Naive thymus-derived CD4-positive, alpha-beta T cell (primary cell): ENCODE measurements at places on chromosomes 16 and 17.

DNA sequence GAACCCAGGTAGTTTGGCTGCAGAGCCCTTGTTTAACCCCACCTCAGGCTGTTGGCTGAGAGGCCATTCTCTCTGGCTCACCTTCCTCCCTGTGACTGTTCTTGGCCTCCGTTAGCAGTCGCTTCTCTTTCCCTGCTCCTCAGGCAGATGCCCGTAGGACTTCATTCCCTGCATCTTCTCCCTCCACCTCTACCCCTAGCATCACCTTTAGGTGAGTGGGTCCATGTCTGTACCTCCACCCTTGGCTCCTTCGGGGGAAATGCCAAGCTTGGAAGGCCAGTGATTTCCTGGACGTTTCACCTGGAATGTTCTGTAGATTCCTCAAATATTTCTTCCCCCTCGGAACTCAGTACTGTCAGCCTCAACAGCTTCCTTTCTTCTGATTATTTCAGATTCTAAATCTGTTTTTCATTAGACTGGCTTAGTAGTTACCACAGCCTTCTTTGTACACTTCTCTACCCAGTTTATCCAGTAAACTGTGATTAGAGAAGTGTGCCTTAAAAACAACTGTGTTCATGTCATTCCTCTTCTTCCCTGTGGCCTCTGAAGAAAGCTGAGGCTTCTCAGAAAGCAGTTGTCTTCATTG, 227.9 kb downstream of the MSI2 start:
- DNase-seq, result no peak

DNA sequence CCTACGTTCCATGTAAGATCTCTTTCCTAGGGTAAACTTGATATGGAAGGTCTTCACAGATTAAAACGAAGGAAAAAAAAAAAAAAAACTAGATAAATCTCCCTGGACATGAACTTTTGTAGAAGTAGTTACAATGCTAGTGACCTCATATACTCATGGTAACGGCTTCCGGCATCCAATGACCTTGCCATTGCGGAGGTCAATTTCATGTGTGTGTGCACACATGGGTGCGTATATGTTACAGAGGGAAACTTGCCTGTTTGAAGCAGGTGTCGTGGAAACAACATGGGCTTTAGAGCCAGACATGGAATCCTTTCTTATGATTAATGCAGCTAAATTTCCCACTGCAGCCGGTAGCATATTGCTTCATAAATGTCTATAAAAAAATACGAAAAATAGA, 435.5 kb downstream of the MAF start:
- no peak for DNase-seq

- no peak for DNase-seq
These were observed 229.9 kb upstream of the CIBAR2 start for GRCh38 chr16:85341972-85342695.

GRCh38 chr17:52982331-52982730, 823.8 kb upstream of the CA10 start:
- no peak for DNase-seq

- no peak for DNase-seq
These were observed 4.9 kb downstream of the STX1B start for GRCh38 chr16:31005350-31006085.

DNA sequence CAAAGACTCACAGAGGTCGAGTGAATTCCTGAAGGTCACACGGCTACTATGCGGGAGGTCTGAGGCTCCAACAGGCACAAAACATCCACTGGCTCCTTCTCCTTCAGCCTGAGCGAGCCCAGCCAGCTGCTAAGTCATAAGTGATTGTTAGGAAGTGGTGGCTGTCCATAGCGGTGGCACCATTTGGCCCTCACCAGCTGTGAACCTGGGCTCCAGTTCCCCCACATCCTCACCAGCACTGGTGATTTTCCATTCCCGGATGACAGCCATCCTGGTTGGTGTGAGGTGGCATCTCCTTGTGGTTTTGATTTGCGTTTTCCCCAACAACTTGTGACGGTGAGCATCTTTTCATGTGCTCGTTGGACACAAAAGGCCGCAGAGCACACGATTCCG, 302.8 kb downstream of the FOXL1 start:
- DNase-seq, result no peak

DNA sequence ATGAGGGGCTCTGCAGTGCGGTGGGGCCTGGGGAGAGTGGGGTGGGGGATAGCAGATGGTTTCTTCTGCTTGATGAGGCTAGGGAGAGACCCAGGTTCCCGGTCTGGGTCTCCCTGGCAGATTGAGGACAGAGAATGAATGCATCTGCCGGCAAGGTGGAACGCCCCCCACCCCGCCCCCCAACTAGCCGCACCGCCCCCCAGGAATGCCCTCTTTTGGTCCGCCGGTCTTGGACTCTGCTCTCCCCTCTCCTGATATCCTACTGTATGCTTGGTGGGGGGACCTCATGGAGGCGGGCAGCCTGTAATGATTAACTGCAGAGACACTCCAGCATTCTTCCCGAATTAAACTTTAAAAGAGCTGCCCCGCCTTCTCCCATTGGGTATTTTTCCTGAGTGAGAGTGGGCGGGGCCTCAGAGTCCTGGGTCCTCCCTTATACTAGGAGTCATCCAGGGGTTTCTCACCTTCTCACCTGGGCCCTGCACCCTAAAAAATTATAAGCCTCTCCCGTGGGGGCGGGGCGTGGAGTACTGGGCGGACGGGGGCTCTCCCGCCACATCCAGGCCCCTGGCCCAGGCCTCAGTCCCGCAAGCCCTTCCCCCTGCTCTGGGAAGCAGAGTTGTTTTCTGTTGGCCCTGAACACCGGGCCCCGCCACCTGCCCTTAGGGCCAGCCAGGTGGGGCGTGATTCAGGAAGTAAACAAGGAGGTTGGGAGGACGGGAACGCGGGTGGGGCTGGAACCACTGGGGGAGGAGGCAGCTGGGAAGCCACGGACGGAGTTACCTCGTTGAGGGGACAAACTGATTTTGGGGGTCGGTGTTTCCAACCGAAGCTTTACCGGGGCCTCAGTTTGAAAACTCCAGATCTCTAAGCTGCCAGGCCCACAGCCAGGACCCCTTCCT, 1.5 kb downstream of the GRB7 start:
- DNase-seq, result no peak

- no peak for DNase-seq
These were observed 310.0 kb downstream of the CBLN1 start for GRCh38 chr16:48971571-48972077.

DNA sequence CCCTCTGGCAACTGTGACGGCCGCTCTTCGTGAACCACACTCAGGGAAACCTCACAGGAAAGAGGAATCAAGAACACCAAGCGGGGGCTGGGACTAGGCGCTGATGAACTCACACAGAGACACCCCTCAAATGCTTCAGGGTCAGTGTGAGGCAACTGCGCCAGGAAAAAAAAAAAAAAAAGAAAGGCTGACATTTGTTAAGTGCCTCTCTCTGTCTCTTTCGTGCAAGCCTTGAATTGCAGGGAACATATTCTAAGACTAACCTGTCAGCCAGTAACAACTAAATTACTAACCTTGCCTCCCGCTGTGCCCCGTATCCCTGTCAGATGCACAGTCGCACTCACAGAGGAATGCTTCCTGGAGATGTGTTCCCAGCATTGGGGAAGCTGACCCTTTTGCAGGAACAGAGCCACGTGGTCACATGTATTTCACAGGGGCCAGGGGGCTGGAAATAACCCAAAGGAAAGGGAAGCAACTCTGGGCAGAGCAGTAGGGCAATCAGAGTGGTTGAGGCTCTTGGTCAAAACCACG, 247.8 kb downstream of the XYLT1 start:
- DNase-seq, result no peak

DNA sequence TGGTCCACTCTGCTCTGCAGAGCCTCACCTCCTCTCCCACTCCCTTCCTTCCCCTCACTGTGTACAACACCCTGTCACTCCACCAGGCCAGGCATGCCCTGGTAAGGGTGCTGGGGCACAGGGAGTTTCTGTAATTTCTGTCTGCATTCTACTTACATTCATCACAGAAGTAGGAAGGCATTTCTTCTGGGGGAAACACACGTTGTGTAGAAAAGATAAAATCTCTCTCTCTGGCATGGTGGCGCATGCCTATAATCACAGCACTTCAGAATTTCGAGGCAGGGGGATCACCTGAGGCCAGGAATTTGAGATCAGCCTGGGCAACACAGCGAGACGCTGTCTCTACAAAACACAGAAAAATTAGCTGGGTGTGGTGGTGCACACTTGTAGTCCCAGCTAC, 27.0 kb downstream of the WNT3 start:
- DNase-seq, result no peak

GRCh38 chr16:12390644-12391043, 413.0 kb downstream of the CPPED1 start:
- DNase-seq, result no peak

- DNase-seq, result no peak
These were observed 17.6 kb downstream of the CFAP52 start for GRCh38 chr17:9594065-9594464.

GRCh38 chr16:181565-182021, 1.3 kb downstream of the HBQ1 start:
- DNase-seq, result peak; percentile 91

- no peak for DNase-seq
These were observed 48.0 kb upstream of the ZFHX3 start for GRCh38 chr16:73095885-73096421.

DNA sequence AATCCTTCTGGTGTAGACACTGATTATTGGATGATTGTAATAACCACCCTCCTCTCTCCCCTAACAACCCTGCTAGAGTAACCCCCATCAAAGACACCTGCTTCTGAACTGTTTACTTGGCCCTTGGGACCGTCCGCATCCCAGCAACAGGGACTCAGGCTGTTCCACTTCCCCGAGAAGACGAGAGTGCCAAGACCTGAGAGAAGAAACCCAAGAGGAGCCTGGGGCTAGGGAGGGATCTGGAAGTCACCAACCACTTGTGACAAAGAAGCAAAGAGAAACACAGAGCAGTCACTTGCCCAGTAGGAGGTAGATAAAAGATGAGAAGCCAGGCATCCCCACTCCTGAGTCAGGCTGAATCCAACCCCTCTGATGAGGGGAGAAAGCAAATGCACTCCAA, 84.3 kb downstream of the CDH11 start:
- DNase-seq, result no peak

GRCh38 chr16:8655184-8655717, 19.2 kb upstream of the ABAT start:
- DNase-seq, result no peak

- no peak for DNase-seq
These were observed 144.3 kb downstream of the MAP2K6 start for GRCh38 chr17:69558796-69559195.

- no peak for DNase-seq
These were observed 5.0 kb downstream of the JUP start for GRCh38 chr17:41781404-41782110.

DNA sequence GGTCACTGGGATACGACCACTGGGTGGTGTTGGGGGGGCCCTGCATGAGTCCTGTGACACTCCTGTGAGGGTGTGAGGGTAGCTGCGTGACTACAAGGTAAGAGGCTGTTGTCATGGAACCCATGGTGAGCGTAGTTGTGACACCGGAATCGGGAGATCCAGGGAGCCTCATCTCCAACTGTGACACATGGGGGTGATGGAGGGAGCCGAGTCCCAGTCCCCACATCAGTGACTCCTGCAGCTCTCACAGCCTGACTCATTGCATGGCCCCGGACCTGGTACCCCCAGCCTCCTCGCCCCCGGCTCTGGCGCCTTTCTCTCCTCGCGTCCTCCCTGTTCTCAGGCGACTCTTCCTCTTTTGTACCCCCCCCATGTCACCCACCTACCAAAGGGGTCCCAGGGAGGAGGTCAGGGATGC, 14.2 kb downstream of the CDH16 start:
- DNase-seq, result no peak

GRCh38 chr16:50834701-50835100, 92.8 kb downstream of the CYLD start:
- DNase-seq, result no peak

GRCh38 chr16:35131429-35131828, 1672.0 kb downstream of the TP53TG3F start:
- DNase-seq, result no peak

DNA sequence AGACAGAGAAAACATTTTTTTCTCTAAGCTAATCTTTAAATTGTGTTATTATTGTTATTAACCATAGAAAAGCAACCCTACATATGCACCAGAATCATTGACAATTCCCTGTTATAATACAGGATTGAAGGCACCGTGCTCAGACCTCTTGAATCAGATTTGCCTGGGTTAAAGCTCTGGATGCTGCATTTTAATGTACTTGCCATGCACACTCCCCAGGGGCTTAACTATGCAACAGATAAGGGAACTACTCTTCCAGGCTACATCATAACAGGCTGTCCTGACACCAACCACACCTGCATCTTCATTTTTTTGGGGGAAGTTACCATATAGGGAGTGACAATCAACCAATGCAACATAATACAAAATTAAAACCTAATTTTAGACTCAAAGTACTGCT, 1187.6 kb upstream of the CDH8 start:
- no peak for DNase-seq

GRCh38 chr17:43079641-43080302, 45.4 kb downstream of the BRCA1 start:
- DNase-seq, result no peak

DNA sequence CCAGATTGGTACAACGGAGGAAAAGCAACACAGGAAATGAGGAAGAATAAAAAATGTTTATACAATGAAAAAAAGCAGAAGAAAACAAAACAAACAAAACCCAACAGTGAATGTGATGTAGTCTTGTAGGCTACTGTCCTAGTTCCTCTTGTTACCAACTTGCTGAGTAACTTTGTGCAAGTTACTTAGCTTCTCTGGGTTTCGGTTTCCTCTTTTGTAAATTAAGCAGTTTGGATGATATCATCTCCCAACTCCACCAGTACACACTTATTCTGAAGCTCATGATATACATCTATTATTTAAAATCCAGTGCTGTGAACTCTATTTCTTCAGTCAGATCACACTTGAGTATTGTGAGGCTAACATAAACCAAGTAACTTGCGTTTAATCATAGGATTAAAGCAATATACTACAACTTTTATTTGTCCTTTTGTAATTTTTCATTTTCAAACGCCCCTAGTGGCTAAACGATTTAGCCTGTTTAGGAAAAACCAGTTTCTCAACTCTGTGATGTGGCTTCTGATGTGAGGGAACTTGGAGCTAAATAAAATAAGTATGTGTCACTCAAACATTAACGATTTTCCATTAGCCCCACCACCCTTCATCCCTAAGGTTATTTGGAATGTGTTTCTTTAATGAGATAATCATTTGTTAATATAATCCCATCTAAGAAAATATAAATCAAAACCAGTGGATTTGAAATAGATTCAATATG, 1.4 kb upstream of the UNK start:
- peak; percentile 57 for DNase-seq

GRCh38 chr16:83701494-83701893, 106.3 kb upstream of the HSBP1 start:
- no peak for DNase-seq

DNA sequence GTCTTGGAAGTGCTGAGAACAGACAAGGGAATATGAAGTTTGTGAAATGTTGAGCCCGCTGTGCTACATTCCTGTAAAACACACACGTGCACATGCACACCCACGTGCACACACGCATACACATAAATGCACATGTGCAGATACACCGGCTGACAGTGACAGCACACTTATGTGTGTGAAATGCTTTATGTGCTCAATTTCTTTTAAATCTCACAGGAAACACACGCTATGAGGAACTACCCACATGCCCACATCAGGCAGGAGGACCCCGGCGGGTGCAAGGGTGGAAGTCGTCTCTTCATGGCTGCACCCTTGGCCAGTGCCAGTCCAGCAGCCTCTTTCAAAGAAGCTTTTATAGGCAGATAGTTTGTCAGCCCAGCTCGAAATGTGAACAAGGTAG, 561 bp upstream of the WFDC1 start:
- DNase-seq, result no peak
